ENCODE measurements at places on chromosomes 7 and 10.
A peak's percentile ranks its signal among the peaks of the same experiment; 100 is the strongest.

- no peak for DNase-seq
- H3K36me3 ChIP-seq: peaks cover 3% of the 10 kb centered on the region
- H3K27ac ChIP-seq: no peak overlapping the region
- peaks cover 49% of the 10 kb centered on the region for H3K27me3 ChIP-seq
- no peak overlapping the region for H3K4me3 ChIP-seq
Measured at GRCh38 chr10:501596-501995, 187.9 kb downstream of the DIP2C start.

DNA sequence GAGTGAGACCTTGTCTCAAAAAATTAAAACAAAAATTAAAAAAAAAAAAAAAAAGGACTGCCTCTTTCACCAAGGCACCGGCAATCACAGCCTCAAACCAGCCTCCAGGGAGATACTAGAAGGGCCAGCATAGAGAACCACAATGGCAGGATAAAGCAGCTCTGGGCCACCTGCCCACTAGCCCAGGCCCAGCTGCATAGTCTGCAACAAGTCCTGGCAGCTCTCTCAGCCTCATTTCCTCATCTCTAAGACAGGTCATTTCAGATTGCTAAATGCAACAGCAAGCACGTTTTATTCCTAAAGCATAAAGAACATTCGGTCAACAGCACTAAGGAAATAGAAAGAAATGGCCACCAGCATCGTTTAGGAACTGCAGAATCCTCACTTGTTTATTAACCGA lies 28.8 kb downstream of the XPNPEP1 start:
- H3K4me3 ChIP-seq: no peak overlapping the region
- no peak for DNase-seq
- no peaks in the 10 kb centered on the region for H3K27me3 ChIP-seq
- H3K36me3 ChIP-seq: peaks cover 18% of the 10 kb centered on the region

DNA sequence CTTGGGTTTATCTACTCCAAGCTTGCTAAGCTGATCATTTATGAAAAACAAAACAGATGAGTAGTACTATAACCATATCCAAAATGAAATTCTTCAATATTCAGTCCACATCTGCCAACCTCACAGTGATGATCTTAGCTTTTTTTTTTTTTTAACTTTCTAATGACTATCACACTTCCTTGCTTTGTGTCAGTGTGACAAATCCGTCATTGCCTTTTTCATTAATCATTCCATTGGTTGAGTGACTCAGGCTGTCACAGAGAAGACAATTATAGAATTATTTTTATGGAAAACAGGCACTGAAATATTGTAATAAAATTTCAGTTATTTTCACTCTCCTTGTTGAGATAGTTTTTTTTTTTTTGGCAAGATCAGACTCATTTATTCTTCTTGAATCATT lies 70.7 kb downstream of the CPVL start:
- no peak overlapping the region for H3K27ac ChIP-seq
- H3K36me3 ChIP-seq: no peaks in the 10 kb centered on the region
- H3K27me3 ChIP-seq: peaks cover 22% of the 10 kb centered on the region

DNA sequence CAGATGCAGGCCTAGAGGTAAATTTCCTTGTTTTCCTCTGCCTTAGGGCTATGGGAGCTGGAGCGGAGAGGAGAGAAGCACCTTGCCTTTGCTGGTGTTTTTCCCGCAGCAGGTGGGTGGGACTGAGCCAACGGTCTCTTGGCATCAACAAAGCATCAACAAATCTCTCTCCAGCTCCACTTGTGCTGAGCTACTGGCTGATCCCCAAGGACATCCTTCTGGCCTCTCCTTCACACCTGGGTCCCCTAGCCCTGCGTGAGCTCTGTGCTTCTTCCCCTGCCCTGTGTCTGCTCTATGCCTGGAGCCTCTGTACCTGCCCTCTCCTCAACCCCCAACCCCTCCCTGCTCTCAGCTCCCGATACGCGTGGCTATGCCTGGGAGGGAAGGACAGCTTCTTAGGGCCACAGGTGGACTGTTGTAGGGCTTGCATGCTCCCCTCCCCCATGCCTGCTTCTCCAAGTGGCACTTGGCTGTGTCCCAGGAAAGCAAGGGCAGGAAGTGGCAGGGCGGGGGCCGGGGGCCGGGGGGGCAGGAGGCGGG lies 3.2 kb upstream of the CLDN4 start:
- H3K4me1 ChIP-seq: peaks cover 31% of the 10 kb centered on the region
- peaks cover 52% of the 10 kb centered on the region for H3K27me3 ChIP-seq
- H3K36me3 ChIP-seq: no peaks in the 10 kb centered on the region
- H3K27ac ChIP-seq: no peak overlapping the region
- DNase-seq: no peak
- no peak overlapping the region for H3K4me3 ChIP-seq

DNA sequence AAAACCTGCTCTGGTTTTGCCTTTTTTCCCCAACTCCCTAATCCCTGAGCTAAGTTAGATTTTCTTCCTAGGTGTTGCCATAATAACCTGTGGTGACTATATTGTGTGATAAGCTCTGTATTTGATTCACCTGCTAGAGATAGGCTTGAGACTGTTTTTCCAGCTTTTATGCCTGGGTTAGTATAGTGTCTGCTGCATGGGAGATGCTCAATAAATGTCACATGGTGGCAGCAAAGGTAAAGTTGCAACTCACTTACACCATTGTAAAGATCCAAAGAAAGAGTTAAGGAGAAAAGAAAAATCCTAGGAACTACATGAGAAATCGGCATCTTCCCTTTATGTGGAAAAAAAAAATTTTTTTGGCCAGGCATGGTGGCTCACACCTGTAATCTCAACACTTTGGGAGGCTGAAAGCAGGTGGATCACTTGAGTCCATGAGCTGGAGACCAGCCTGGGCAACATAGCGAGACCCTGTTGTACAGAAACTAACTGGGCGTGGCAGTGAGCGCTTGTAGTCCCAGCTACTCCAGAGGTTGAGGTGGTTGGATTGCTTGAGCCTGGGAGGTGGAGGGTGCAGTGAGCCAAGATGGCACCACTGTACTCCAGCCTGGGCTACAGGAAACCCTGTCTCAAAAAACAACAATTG lies 3.7 kb downstream of the CCNJ start:
- H3K4me3 ChIP-seq: no peak overlapping the region
- peaks cover 56% of the 10 kb centered on the region for H3K4me1 ChIP-seq
- no peak for DNase-seq
- H3K27ac ChIP-seq: no peak overlapping the region
- no peaks in the 10 kb centered on the region for H3K27me3 ChIP-seq

- H3K4me3 ChIP-seq: no peak overlapping the region
- H3K36me3 ChIP-seq: no peaks in the 10 kb centered on the region
- no peak for DNase-seq
- H3K4me1 ChIP-seq: peaks cover 31% of the 10 kb centered on the region
- H3K27me3 ChIP-seq: no peaks in the 10 kb centered on the region
Measured at GRCh38 chr7:77548206-77548605, 11.1 kb downstream of the PTPN12 start.

DNA sequence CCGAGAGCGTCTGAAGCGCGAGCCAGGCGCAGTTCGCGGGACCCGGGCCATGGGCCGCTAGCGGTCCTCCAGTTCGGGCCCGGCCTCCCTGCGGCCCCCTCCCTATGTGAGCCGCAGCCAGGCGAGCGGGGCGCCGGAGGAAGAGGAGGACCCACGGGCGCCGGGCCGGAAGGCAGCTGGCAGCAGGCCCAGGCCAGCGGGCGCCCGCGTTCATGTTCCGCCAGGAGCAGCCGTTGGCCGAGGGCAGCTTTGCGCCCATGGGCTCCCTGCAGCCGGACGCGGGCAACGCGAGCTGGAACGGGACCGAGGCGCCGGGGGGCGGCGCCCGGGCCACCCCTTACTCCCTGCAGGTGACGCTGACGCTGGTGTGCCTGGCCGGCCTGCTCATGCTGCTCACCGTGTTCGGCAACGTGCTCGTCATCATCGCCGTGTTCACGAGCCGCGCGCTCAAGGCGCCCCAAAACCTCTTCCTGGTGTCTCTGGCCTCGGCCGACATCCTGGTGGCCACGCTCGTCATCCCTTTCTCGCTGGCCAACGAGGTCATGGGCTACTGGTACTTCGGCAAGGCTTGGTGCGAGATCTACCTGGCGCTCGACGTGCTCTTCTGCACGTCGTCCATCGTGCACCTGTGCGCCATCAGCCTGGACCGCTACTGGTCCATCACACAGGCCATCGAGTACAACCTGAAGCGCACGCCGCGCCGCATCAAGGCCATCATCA lies 1.1 kb downstream of the ADRA2A start:
- no peak for DNase-seq
- H3K36me3 ChIP-seq: peaks cover 4% of the 10 kb centered on the region
- peaks cover 23% of the 10 kb centered on the region for H3K4me1 ChIP-seq
- peaks cover 70% of the 10 kb centered on the region for H3K27me3 ChIP-seq

- H3K27me3 ChIP-seq: no peaks in the 10 kb centered on the region
- peak; percentile 59 for DNase-seq
- H3K4me3 ChIP-seq: peak overlapping the region; percentile 82
- peaks cover 14% of the 10 kb centered on the region for H3K36me3 ChIP-seq
- peak overlapping the region; percentile 81 for H3K27ac ChIP-seq
- peaks cover 29% of the 10 kb centered on the region for H3K4me1 ChIP-seq
Measured at GRCh38 chr7:2710286-2710655, 22.3 kb downstream of the AMZ1 start.

- no peak for DNase-seq
- H3K4me1 ChIP-seq: peaks cover 7% of the 10 kb centered on the region
- H3K4me3 ChIP-seq: no peak overlapping the region
- H3K36me3 ChIP-seq: no peaks in the 10 kb centered on the region
- H3K27me3 ChIP-seq: peaks cover under 1% of the 10 kb centered on the region
- no peak overlapping the region for H3K27ac ChIP-seq
Measured at GRCh38 chr10:26331371-26331770, 106.8 kb upstream of the APBB1IP start.

- DNase-seq: no peak
- no peak overlapping the region for H3K4me3 ChIP-seq
- H3K27ac ChIP-seq: no peak overlapping the region
- H3K4me1 ChIP-seq: no peaks in the 10 kb centered on the region
Measured at GRCh38 chr7:115561335-115562110, 469.0 kb downstream of the TFEC start.

DNA sequence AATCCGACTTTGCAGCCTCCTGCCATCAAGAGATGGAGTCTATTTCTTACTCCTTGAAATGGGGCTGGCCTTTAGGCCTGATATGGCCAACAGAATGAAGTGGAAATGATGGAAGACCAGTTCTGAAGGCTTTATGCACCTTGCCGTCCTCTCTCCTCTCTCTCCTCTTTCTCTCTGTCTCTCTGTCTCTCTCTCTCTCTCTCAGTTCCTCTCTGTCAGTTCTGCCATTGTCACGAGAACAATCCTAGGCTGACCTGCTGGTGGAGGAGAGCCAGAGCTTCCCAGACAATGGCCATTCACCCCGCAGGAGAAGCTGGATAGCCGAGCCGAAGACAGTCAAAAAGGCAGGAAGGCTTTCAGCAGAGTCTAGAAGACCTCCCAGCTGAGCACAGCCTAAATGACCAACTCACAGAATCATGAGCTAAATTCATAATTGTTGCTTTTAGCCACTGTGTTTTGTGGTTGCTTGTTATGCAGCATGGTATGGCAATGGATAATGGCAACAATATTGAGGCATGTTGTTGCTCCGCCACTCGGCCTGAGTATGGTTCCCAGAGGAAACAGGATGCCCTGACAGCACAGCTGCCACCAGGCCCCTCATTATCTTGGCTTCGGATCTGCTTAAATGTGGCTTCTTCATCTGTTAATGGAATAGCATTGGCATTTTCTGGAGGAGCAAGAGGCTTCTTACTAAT lies 35.5 kb downstream of the FRMPD2 start:
- no peaks in the 10 kb centered on the region for H3K36me3 ChIP-seq
- no peak for DNase-seq
- H3K4me3 ChIP-seq: no peak overlapping the region
- H3K27me3 ChIP-seq: peaks cover 15% of the 10 kb centered on the region

GRCh38 chr7:54392935-54393334 lies 149.2 kb upstream of the VSTM2A start:
- H3K27ac ChIP-seq: no peak overlapping the region
- H3K4me3 ChIP-seq: no peak overlapping the region
- H3K27me3 ChIP-seq: no peaks in the 10 kb centered on the region
- no peaks in the 10 kb centered on the region for H3K4me1 ChIP-seq
- DNase-seq: no peak

DNA sequence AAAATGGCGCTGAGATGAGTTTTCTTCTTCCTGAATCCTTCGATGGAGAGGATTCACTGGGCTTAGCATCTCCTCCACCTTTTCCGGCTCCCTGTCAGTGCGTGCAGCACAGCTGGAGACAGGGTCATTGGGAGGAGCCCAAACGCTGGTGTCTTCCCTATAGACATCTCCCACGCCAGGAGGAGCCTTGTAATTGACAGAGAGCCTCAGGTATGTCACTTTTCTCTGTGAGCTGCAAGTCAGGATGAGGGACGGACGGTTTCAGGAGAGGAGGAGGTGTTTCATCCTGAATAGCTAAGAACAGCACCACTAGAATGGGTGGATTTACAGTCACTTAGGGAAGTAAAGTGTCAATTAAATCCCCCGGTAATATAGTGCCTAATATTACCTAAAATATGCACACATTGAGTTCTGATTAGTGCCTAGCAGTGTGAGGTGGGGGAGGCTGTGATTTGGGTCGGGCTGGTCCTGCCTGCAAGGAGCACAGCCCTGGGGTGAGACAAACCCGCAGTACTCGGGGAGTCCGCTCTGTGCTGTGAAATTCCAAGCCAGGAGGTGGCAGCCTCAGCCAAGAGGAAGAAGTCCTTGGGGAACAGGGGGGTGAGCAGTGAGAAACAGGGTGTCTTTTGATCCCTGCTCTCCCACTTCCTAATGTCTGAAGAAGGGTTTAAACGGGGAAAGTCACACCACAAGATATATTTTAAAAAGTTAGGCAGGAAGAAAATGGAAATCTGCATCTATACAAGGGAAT lies 28.2 kb downstream of the IL15RA start:
- H3K4me3 ChIP-seq: no peak overlapping the region
- DNase-seq: no peak
- peaks cover 9% of the 10 kb centered on the region for H3K4me1 ChIP-seq
- no peak overlapping the region for H3K27ac ChIP-seq
- no peaks in the 10 kb centered on the region for H3K27me3 ChIP-seq

- H3K36me3 ChIP-seq: peaks cover 6% of the 10 kb centered on the region
- no peak overlapping the region for H3K27ac ChIP-seq
- no peak for DNase-seq
- H3K4me1 ChIP-seq: peaks cover 11% of the 10 kb centered on the region
- H3K27me3 ChIP-seq: no peaks in the 10 kb centered on the region
- H3K4me3 ChIP-seq: no peak overlapping the region
Measured at GRCh38 chr7:44713680-44714335, 34.8 kb upstream of the ZMIZ2 start.

- no peak overlapping the region for H3K4me3 ChIP-seq
- no peak overlapping the region for H3K27ac ChIP-seq
- no peaks in the 10 kb centered on the region for H3K27me3 ChIP-seq
Measured at GRCh38 chr10:29473406-29474100, 161.2 kb downstream of the SVIL start.

DNA sequence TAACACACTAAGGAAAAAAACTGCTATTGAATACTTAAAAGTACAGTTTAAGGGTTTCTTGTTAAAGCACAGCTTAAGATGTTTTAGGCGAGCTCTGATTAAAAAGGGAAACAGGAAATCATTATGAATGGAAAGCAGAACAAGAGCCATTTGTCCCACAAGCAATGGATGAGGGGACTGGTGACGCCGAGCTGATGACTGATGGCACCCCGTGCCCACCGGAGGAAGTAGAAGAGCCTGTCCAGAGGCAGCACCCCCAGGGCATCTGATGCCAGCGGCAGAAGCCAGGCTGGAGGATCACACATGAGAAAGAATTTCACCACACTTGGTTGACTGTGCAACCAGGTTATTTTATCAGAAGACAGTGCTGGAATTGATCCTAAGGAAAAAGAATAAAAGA lies 15.0 kb upstream of the INSIG1 start:
- peaks cover 4% of the 10 kb centered on the region for H3K36me3 ChIP-seq
- no peak overlapping the region for H3K27ac ChIP-seq
- H3K27me3 ChIP-seq: peaks cover 47% of the 10 kb centered on the region
- H3K4me3 ChIP-seq: no peak overlapping the region
- DNase-seq: no peak

Measured in central memory CD8-positive, alpha-beta T cell (primary cell).